ENCODE measurements at places on chromosomes 12 and 14. TPM values are rescaled to one million over a fixed set of nuclear protein-coding genes. Genes with fewer than 3 reads are reported as not detected.

- no peak for DNase-seq
Observed at GRCh38 chr12:92574911-92575570, 127.7 kb upstream of the PLEKHG7 start.

- DNase-seq: peak; percentile 78
Observed at GRCh38 chr14:104133496-104133895, 4.9 kb upstream of the KIF26A start.

DNA sequence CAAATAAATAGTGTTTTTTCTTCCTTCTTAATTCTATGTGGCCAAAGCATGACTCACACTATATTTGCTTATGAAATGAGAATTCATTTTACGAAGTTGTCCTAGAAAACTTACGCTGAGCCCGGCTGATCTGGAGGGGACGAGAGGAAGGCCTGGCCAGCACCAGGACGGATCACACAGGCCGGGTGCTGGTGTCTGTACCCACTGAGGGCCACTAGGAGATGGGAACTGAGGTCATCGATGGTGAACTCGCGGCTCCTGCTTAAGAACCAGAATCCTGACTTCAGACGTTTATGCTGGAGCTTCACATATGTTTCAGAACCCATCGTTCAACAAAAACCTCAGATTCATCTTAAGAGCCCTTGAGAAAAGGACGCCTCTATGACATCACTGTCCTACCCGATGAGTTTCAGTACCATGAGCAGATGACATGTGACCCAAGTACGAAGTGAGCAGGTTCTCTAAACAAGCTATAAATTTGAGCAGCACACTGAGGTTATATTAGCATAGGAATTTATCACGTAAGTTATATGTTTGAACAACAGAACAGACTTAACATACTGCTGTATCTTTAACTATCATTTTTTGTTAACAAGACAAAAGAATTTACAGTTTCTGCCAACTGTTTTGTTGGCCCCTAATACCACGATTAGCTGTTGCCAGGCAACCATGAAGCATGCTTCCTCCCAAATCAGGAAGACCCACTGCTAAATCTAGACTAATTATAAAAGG lies 111.9 kb downstream of the FOXN3 start:
- DNase-seq: no peak

- no peak for DNase-seq
Observed at GRCh38 chr12:32274665-32275064, 124.7 kb upstream of the FGD4 start.

The SLC22A17 gene
- 40.3 TPM for total RNA-seq

GRCh38 chr12:95429172-95429510 lies 44.8 kb upstream of the METAP2 start:
- no peak for DNase-seq

DNA sequence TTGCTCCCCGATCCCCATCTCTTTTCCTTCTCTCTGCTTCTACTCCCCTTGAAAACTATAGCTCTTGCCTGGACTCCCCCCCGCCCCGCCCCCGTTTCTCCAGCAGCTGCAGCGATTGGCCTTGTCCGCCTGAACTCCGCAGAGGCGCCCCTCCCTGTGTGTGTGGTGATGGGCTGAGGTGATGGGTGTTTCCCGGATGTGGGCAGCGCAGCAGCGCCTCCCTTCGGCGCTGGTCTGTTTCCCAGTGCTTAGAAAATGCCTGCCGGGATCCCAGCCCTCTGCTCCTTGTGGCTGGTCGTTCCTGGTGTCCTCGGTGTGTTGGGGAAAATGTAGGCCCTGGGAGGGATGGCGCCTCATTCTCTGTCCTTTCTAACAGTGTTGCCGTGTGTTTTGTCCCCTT lies 43.3 kb downstream of the GALNT8 start:
- DNase-seq: no peak
